HT1080 (cell line): ENCODE measurements at places on chromosomes 2 and 18.
A peak's percentile ranks its signal among the peaks of the same experiment; 100 is the strongest.

GRCh38 chr2:54194761-54195750, 61.0 kb downstream of the TSPYL6 start:
- no peak for DNase-seq

DNA sequence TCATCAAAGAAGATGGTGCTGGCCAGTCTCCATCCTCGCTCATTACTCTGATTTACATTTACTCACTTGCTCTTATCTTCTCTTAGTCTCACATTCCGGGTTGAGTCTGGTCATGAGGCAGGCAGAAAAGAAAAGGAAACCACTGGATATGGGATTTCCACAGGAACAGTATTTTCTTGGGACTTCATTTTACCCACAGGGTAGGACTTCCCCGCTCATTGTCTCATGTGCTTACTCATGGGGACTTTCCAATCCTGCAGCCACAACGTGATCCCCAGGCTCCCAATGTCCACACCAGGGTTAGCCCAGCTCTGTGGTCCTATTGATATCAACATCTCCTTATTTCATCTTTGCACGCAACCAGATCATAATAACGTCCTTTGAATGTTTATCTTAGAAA, 373.8 kb downstream of the TMEM182 start:
- DNase-seq: peak; percentile 6

DNA sequence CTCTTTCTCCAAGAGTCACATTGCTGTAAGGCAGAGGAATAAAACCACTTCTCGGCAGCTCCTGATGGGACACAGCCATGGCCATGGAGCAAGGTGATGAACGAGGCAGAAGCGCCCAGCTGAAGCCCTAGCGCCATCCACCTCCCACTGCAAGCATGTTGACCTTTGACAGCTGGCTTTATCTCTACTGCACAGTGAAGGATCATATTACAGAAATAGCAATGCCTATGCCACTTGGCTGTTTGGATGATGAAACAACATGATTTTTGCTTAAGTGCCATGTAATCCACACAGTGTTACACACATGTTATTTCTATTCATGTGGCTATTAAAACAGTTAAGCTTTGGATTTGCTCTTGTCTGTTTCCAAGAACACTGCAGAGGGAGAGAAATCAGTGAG, 167.7 kb downstream of the VAPA start:
- no peak for DNase-seq

GRCh38 chr2:47535996-47536395, 133.0 kb downstream of the MSH2 start:
- peak; percentile 56 for DNase-seq
